ENCODE measurements at places on chromosomes 12 and 14.
A peak's percentile ranks its signal among the peaks of the same experiment; 100 is the strongest.

- DNase-seq: no peak
Measured at GRCh38 chr12:67649261-67649569, 670 bp downstream of the DYRK2 start.

DNA sequence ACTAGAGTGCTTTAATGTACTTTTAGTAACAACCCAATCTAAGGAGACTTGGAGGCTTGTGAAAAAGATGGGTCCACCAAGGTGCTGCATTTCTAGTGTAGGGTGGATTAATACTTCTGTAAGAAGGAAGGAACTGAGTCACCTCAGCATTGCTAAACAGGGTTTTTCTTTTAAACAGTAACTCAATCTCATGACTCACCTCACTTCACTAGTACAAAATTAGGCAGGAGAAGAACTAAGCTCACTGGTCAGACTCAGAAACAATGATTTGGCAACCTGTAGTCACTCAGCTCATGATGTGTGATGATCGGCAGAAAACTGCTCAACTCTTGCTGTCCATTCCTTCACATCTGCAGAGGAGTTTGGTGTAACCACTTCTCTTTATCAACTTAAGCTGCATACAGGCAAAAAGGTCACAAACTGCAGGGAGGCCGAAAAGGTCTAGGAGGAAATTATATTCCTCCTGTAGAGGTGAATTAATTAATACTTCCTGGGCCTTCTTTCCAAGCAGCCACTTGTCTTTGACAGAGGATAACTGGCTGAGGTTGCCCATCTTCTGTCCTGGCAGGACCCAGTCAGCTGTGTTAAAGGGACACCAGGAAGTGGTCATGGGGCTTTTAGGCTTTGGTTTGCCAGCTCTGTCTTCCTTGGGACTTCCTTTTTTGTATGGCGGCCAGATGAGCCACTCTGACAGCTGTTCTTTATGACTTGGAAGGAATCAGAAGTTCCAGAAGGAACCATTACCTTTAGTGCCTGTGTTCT is 466.9 kb downstream of the FUT8 start:
- peak; percentile 75 for DNase-seq

GRCh38 chr12:102522768-102523167 is 42.4 kb upstream of the IGF1 start:
- no peak for DNase-seq

DNA sequence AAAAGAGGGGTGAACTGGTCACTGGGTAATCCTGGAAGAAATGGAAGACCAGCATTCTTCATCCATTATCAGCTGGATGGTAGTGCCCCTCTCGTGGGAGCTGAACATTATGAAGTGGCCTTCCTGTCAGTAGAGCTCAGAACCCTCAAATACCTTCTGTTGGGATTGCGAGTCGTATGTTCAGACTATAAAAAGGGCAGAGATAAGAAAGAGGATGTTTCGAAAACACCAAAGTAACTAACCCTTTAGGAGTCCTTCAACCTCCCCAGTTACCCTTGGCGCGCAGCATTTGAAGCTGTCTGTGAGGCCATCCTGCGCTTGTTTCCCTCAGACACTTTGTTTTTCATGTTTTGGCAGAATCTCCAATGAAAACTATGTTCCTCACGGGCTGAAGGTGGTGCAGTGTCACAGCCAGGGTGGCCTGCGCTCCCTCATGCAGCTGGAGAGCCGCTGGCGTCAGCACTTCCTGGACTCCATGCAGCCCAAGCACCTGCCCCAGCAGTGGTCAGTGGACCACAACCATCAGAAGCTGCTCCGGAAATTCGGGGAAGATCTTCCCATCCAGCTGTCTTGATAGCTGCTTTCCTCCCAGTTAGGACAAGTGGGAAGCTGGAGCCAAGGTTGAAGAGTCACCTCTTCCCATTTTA is 19.3 kb upstream of the GALNT16 start:
- no peak for DNase-seq

DNA sequence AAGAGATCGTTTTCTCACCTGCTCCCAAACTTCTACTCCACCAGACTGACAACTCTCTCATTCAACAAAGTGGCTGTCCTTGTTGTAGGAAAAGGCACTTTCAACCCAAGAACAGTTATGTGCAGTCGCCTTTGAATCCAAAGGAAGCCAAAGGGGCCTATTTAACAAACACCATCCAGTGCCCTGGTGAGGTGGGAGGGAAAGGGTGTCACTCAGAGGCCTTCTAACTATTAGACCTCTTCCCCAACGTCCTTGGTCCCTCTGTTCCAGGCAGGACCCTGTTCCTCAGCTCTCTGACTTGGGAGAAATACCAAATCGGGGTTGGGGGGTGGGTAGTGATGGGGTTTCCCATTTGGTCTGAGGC is 3.2 kb downstream of the SIX4 start:
- DNase-seq: no peak

GRCh38 chr12:46535907-46536306 is 163.3 kb upstream of the SLC38A2 start:
- DNase-seq: no peak

DNA sequence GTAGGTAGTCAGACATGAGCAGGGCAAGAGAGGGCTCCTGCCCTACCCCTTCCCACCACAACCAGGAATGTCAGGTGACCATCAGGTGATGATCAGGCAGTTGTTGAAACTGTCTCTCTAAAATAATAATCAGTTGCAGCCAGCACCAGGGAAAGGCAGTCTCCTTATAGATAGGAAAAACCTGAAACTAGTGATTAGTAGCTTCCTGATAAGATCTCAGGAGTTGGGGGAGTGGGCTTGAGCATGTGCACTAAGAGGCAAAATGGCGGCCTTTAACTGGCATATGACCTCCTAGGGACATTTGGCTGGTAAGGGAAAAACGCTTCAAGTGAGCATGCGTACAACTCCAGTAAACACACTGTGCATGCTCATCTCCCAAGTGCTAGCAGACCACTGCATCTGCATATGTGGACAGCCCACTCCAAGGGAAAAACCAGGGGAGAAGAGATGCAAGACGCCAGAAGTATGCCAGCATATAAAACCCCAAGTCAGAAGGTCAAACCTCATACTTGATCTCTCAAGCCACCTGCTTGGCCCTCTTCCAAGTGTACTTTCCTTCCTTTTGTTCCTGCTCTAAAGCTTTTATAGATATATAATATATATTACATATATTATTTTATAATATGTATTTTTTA is 37.1 kb downstream of the TGFB3 start:
- DNase-seq: no peak

DNA sequence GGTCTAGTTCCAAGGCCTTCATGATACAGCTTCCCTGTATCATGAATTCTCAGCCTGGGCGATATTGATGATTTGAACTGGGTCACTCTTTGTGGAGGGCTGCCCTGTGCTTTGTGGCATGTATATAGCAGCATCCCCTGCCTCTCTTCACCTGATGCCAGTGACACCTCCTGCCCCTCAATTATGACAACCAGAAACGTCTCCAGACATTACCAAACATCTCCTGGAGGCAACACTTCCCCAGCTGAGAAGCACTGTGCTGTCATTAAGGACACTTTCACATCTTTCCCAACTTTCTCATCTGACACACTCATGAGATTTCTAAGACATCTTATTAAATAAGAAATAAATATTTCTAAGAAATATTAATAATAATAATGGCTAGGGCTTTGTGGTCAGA is 315.3 kb downstream of the BCL11B start:
- DNase-seq: no peak

- DNase-seq: no peak
Measured at GRCh38 chr12:75048767-75049166, 160.9 kb downstream of the KCNC2 start.

DNA sequence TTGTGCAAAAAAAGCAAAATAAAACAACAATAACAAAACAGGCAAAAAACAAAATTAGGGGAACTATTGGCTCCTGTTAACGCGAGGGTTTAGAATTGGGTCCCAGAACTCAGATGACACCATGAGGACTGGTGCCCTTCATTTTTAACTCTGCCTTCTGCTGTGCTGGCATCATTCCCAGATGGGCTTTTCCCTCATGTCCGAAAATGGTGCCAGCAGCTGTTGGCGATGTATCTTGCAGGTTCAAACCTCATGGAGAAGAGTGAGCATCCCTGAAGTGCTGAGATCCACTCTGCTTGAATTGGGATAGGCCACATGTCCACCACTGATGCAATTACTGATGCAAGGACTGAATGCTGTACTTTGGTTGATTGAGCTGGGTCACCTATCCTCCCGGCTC is 61.1 kb downstream of the MYRFL start:
- DNase-seq: no peak

- DNase-seq: no peak
Measured at GRCh38 chr12:128829861-128830504, 6.2 kb upstream of the SLC15A4 start.

- no peak for DNase-seq
Measured at GRCh38 chr12:106954462-106955376, 988 bp upstream of the TMEM263 start.

DNA sequence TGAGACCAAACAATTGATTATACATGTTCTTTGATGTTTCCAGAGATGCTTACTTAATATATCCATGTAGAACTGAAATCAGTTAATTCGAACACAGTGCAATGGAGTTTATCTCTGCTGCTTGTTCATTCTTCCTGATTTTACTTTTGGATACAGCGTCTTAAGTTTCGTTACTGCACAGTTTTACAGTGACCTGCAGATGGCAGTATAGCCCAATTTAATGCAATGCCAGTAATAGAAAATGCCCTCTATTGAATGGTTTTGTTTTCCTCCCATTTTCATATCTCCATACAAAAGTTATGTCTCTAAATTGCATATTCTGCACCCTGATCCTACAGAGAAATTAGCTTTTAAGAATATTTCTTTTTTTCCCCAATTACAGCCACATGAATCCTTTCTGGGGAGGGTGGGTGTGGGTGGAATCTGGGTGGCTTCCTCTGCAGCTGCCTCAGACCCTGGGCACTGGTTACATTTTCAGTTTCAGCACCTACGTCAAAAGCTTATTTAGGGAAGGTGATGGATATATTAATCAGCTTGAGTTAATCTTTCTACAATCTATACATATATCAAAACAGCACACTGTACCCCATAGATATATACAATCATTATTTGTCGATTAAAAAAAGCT is 101.1 kb upstream of the DCD start:
- peak; percentile 21 for DNase-seq

DNA sequence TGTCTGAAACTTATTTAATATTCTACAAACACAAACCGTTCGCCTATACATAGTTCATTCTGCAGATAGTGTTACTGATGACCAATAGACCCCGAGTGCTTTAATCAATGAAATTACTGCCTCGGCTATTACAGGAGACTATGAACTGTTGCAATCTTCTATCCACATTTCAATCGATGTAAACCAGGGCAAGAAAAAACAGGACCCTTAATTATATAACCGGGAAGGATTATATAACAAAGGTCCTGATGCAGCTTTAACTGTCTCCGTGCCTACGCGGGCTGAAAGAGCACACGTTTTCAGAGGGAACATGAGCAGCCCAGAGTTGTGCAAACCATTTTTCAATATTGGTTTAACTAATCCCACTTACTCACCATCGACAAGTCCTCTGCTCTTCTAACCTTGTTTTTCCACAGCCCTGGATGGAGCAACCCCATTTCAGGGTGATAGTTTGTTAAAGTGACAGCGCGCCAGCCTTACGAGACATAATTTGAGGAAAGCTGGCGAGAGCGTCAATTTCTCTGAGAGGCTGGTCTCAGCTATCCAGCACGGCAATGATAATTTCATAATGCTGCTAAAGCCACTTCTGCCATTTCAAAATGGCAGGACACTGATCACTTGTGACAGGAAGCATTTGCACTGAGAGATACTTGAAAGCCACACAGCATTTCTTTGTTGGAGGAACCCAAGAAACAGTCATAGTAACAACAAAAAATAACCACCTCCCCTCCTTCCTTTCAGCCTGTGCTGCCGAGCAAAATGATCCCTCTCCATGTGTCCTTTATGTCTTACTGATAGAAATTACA is 184.6 kb downstream of the FOXN3 start:
- DNase-seq: no peak

- no peak for DNase-seq
Measured at GRCh38 chr12:5185435-5186069, 141.9 kb downstream of the KCNA5 start.

GRCh38 chr12:22037947-22038346 is 8.1 kb upstream of the CMAS start:
- DNase-seq: no peak

- no peak for DNase-seq
Measured at GRCh38 chr12:132446633-132447326, 43.2 kb upstream of the FBRSL1 start.

GRCh38 chr12:123907726-123908476 is 64.7 kb downstream of the CCDC92 start:
- DNase-seq: no peak

DNA sequence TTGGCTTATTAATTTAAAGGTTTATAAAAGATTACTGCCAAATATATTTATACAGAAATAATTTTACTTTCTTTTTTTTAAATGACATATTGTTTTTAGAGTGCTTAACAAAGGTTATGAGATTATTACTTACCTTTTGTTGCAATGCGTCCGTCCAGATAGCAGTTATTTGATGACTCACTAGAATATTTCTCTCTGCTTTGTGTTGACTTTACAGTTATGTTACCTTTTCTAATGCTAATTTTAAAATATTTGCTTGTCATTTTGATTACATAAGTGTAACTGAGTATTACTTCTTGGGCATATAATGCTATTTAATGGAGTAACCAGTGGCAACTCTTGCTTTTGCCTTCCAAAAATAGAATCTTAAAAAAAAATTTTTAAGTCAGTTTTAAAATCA is 6.3 kb upstream of the PZP start:
- DNase-seq: no peak

GRCh38 chr14:61619494-61619893 is 75.8 kb upstream of the HIF1A start:
- DNase-seq: no peak

DNA sequence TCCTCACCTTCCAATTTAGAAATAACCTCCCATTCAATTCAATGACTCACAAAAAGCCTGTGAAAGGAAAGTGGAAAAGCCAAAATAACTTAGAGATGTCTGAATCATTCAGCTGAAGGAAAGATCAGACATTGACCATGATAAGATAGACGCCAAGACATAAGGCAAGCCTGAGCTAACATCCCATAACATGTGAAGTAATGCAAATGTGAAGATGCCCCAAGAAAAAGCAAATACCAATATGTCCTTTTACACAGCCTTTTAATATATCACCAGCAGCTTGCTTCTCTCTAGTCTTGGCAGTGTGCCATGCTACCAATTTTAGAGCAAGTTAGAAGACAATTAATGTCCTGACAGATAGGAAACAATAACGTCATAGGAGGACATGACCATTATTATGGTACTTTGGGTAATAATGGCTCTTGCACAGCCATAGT is 2.4 kb upstream of the NUMB start:
- DNase-seq: no peak

DNA sequence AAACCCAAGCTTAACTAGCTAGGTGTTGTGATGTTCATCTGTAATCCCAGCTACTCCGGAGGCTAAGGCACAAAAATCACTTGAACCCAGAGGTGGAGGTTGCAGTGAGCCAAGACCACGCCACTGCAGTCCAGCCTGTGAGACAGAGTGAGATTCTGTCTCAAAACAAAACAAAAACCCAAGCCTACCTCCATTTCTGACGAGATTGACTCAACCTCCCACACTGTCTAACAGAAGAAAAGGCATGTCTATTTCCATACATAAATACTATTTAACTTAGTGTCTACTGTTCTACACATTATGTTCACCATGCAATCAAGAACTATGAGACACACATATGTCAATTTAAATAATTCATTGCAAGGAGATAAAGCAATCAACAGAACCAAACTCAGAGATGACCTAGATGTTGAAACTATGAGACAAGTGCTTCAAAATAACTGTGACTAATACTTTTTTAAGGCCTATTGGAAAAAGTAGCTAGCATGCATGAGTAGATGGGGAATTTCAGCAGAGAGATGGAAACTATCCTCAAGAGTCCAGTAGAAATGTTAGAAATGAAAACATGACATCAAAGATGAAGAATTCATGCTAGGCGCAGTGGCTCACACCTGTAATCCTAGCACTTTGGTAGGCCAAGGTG is 75.9 kb upstream of the DHRS4 start:
- DNase-seq: no peak
